Activated CD8-positive, alpha-beta memory T cell treated with anti-CD3 and anti-CD28 coated beads for 48 hours (primary cell): ENCODE measurements at places on chromosomes 6 and 20.

DNA sequence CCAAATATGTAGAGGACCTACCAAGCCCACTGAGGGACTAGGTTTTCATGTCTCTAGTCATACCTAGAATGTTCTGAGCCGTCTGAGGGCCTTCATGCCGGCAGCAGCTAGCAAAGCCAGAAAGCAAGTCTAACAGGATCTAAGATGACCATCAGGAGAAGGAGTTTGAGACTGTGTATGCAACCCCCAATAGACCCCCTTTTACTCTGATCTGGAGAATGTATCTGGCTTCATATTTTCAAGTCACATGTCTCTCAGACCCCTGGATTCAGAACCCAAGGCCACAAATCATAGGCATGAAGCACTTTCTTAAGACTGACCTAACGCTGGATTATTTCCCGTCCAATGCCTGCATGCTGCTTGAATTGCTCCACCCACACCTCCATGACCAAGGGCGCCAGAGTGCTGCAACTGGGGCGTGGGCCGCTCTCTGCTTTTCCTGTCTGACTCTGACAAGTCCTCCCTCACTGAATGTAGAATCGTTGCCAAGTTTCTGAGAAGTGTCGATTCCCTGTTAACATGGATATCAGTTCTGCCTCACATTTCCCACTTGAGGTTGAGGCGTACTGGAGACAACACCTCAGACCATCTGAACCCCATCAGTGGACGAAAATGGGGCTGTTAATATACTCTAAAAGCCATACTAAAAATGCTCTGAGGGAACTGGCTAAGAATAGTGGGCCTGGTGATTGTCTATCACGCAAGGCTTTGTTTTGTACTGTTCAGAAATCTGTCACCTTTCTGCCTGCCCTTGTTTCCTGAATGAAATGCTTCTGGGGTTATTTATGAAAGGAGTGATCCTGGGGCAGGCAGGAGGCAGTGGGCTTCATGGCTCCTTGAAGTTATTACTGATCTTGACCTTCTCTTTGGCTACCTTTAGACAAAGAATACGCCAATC lies 23.9 kb upstream of the ASXL1 start:
- DNase-seq, result no peak

DNA sequence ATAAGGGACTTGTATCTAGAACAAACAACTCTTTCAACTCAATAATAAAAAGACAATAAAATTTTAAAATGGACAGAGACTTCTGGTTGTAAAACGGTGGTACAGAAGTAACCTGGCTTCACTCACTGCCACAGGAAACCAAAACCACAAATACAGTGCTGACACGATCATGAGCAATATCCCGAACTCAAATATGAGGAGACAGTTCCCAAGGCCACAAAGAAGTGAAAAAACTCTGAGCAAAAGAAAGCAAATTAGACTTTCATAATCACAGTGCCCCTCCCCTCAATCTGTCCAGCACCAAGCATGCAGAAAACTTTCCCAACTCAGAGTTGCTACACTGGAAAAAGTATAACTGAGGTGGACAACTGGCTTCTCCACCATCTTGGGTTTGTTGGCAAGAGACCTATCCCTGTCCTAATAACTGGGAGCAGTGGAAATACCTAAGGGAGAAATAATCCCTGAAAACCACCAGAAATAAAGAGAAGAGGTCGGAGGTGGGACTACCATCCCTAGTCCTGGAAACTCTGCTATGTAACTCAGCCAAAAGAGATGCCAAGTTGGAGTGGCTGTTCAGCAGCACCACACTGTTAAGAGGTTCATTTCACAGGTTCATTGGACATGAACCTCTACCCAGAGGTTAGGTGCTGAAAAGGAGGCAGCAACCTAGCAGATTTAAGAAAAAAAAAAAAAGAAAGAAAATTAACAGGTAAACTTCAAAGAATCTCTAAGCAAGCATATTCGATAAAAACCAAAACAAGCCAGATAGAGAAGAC lies 55.5 kb downstream of the REV3L start:
- DNase-seq, result no peak

DNA sequence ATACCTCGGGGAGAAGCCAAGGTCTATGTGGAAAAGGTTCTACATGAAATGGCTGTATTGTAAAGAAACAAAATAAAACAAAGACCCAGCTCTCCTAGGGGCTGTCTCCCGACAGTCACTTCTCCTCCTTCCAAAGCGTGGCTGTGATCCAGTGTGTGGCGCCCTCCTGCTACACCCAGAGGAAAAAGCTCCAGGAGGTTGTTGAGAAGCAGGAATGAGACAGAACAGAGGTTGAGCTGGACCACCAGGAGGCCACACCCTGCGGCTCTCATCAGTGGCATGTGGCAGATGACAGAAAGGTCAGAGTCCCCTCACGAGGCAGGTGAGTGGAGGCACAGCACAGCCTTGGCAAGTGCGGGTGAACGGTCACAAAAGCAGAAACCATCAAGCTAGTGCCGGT lies 236.0 kb downstream of the TBXT start:
- DNase-seq, result no peak

GRCh38 chr20:17498641-17499040 lies 32.5 kb downstream of the BFSP1 start:
- DNase-seq, result no peak

- DNase-seq, result no peak
Measured at GRCh38 chr6:160081398-160081797, 40.2 kb upstream of the SLC22A1 start.

GRCh38 chr20:945841-946240 lies 29.7 kb upstream of the ANGPT4 start:
- no peak for DNase-seq

GRCh38 chr6:44051515-44051914 lies 75.7 kb downstream of the MRPL14 start:
- no peak for DNase-seq

DNA sequence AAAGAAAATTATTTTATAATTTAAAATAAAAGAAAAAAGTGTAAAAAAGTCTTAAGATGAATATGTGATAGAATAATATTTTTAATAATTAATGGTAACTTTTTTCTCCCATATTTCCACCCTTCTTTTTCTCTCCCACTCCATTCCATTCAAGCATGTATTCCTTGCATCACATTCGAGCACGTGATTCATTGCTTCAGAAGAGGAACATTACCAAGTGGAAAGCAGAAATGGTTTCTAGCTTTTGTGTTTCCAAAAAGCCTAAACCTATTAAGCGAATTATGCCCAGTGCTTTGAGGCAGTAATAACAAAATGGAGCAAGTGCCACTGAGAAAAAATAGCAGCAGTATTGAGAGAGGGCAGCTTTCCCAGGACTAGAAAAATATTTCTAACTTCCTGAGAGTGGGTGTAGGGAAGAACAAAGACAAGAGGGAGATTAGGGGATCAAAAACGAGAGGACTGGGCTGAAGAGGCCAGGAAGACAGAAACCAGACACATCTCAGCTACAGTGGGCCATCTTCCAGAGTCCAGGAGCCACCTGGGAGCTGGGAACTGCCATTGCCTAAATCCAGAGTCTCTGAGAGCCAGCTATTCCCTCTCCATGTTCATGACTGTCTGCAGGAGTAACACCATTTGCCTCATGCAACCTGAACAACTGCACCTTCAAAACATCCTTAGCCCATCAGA lies 15.0 kb upstream of the AKIRIN2 start:
- no peak for DNase-seq

DNA sequence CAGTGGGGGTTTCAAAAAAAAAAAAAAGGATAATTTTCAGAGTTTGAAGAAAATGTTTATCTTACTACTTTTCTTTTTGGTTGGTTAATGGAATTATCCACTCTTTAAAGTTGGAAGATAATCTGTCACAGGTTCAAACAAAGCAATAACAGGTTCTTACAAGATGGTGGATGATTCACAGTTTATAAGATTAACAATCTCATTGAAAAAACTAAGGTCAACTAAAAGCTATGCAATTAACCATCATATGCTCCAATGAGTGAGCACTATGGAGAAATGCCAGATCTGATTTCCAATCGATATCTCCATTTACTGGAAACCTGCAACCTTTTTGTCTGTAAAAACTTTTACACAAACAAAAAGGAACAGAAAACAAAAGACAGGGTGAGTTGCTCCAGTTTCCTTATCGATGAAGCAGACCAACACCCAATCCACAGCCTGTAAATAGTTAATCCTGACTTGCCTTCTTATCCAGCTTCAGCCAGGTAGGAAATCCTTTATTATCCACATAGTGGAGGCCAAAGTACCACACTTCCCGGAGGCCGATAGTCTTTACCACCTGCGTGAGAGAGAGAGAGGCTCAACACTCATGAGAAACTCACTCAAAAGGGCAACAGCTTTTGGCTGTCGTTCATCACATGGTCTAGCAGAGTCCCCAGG lies 32.4 kb downstream of the EZR start:
- DNase-seq, result no peak

DNA sequence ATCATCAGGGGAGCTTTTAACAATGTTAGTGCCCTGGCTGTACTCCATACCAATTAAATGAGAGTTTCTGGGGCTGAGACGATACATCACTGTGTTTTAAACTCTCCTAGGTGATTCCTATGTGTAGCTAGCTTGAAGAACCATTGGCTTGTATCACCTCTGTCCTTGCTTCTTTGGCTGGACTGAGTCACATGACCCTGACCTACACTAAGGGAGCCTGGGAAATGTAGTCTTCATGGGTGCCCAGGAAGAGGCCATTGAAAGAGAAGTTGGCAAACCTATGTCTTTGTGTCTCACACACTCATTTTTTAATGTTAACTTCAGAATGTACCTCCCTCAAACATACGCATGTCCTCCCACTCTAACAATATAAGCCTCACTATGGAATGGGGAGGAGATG lies 506.6 kb downstream of the DHX35 start:
- DNase-seq, result no peak

DNA sequence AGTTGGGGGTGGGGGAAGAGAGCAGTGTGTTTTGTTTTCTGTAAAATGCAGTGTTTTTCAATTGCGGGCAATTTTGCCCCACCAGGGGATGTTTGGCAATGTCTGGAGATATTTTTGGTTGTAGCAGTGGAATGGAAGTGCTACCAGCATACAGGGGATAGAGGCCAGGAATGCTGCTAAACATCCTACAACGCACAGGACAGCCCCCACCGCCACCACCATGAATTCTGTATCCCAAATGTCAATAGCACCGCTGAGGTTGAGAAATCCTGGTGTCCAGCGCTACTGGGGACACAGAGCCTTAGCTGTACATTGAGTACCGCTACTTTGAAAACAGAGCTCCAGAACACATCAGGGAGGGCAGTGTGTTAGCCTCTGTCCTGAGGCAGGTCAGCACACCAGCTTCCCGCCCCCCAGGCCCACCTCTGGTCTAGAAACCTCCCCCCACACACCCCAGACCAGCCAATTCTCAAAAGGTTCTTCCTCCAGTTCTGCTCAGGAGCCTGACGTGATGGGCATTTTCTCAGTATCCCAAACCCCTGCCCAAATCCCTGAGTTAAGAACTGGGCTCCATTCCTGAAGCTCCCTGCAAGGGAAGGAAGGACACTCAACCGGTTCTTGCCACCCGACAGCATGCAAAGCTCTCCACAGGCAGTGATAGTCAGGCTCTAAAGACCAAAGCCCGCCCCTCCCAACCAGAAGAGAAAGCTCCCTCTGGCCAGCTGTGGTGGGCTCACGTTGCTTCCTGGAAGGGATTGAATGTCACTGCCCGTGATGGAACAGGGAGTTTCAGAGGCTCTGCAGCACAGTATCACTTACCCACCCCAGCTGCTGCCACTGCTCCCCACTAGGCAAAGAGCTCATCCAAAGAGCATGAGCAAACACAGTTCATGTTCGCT lies 321.5 kb upstream of the JARID2 start:
- DNase-seq, result no peak

DNA sequence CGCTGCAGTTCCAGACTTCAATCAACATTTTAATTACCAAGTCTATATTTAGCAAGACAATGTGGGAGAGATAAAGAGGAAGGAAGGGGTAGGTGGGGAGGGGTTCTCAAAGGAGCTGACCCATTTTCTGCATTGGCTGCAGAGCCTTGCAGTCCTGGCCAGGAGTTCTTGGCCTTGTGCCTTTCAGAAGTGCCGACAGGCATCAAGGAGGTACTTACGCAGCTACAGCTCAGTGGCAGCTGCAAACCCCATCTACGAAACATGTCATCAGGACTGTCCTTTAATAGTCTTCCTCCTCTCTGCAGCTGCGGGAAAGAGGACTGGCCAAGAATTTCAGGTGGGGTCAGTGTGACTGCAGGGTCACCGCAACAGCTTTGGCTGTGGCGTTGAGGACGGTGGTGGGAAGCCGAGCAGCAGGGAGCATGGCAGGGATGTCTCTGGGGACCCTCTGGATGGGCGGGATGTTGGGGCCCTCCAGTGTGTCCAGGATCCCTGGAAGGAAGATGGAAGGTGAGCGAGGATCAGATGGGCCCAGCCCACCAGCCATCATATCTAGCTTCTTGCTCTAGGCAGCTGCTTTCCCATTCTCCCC lies 1.8 kb upstream of the LRRC73 start:
- DNase-seq, result no peak

- DNase-seq, result no peak
Measured at GRCh38 chr6:47405273-47405672, 72.3 kb upstream of the CD2AP start.

DNA sequence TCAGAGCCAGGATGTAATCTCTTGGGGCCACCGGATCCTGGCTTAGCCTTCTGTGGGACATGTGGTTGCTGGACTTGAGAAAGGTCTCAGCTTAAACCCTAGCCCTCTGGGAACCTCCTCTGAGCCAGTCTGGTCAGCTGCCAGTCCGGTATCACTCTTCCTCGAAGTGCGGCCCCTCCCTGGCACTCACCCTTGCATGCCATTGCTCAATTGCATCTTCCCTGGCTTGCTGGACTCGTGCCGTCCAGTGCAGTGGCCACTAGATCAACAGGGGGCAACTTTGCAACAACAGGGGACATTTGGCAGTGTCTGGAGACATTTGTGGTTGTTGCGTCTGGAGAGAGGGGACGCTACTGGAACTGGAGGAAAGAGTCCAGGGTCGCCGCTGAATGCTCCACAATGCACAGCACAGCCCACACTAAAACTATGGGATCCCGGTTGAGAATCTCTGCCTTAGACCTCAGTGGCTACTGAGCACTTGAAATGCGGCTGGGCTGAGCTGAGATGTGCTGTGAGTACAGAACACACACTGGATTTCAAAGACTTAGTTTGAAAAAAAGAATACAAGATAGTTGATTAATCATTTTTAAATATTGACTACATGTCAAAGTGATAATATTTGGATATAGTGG lies 152.1 kb downstream of the TFAP2C start:
- no peak for DNase-seq

DNA sequence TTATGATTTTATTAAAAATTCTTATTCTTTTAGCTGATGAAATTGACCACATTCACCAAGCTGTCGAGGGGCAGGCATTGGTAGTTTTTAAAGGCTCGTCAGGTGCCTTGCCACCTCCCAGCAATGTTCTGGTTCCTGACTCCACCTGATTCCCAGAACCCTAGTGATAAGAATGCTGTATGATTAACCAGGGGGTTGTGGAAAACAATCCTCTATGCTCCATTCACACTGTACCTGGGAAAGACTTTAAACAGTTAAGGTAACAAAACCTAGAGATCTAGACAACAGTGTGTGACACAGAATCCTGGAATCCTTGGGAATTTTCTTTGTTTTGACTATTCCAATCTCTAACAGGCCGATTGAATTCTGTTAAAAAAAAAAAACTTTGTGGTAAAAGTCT lies 165.7 kb upstream of the OLIG3 start:
- no peak for DNase-seq

- DNase-seq, result no peak
Measured at GRCh38 chr6:2809015-2809414, 32.6 kb downstream of the SERPINB1 start.

- DNase-seq, result no peak
Measured at GRCh38 chr6:17336425-17336824, 55.3 kb downstream of the RBM24 start.

- DNase-seq, result no peak
Measured at GRCh38 chr6:84118191-84118590, 84.6 kb downstream of the MRAP2 start.
